ENCODE measurements at places on chromosomes 2 and 18.

DNA sequence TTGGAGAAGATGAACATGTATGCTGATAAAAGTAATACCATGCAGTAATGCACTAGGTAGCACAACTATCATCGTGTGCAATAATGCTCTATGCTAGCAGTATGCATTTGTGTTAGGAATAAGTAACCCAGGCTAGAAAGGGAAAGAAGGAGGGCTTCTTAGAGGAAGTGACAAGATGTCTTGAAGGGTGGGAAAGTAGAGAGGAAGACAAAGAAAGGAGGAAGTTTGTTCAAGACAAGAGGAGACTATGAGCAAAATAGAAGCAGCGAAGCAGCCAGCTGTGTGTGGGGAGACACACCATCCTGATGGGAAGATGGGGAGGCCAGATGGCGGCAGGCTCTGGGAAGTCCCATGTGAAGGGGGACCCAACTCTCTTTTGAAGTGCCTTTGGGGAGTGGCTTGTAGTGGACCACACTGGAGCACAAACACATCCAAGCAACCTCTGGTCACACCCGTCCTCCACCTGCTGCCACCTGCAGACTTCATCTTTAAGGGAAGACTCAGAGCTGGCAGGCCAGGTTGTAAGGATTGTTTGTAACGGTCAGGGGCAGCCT, 39.9 kb upstream of the INHBB start:
- DNase-seq, result no peak

DNA sequence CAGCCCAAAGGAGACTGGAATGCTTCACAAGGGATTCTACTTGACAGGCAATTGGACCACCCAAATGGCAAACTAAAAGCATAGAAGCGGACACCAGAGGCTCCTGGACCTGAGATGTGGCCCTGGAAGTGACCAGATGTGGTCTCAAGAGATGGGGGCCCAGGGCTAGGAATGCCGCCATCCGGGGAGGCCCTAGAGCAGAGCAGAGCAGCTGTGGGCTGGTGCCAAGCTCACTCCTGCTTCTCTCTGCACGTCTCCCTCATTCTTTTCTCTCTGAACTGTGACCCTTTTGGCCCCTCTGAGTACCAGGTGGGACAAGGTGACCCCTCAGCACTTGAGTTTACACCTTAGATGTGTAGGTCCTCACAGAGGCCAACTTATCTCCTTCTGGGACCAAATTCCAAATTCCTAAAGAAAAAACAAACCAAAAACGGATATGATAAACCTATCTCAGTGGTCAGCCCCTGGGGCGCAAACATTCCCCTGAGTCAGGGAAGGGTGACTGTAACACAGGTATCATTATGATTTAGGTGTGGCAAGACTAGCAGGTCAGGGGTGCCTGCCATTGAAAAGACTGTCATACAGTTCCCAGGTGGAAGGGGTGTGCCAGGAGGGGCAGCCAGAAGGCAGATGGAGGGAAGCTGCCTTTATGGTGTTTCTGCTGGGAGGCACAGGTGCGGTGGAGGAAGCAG, 6.5 kb upstream of the IL1R2 start:
- no peak for DNase-seq

DNA sequence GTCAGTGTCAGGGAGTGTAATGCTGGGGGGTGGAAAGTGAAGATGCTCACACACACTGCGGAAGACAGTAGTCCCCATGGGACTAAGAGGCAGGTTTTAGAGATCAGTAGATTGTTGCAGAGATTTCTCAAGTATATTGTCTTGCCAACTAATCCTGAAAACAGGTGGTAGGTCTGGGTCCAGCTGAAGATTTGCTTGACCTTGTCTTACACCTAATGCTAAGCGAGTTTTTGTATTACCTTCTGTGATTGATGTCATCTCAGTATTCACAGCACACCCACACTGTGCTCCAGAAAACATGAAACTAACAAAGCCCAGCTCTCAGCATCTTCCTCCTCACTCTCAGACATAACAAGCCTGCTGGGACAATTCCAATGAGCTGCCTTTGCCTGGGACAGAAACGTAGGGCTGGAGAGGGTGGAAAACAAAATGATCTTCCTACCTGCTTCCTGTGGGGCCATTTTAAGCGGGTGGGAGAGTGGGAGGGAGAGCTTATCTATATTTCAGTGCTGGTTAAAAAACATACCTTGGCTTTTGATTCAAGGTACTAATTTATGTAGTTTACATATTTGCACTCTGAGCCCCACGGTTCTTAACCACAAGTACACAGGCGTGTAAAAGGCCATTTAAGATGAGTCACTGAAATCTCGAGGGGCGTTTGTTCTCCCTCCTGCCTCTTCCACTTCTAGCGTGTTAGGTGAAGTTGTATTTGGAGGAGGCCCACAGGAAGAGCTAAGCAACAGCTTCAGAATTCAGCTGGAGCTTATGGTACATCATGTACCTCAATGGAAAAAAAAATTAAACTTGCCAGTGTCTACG, 23.1 kb upstream of the RBMS1 start:
- DNase-seq, result peak; percentile 64

- no peak for DNase-seq
Measured at GRCh38 chr2:86700690-86701089, 19.4 kb upstream of the RMND5A start.

DNA sequence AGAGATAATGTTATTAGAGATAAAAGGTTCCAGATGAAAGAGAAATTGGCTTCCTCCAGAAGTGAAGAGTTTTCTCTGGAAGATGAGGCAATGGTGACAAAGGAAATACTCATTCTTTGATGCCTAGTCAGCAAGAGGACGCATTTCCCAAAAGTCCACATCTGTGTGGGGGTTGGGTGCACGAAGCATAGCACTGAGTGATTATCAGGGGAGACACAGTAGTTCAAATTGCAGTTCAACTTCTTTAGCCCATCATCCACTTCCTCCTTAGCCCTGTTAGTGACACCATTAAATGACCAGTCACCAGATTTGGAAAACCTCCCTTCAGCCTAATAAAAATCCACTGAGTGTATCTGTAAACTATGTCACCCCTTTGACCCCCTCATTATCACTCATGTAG, 80.9 kb upstream of the PHLPP1 start:
- DNase-seq, result no peak

- DNase-seq, result no peak
Measured at GRCh38 chr2:42961385-42961811, 169.0 kb upstream of the HAAO start.

DNA sequence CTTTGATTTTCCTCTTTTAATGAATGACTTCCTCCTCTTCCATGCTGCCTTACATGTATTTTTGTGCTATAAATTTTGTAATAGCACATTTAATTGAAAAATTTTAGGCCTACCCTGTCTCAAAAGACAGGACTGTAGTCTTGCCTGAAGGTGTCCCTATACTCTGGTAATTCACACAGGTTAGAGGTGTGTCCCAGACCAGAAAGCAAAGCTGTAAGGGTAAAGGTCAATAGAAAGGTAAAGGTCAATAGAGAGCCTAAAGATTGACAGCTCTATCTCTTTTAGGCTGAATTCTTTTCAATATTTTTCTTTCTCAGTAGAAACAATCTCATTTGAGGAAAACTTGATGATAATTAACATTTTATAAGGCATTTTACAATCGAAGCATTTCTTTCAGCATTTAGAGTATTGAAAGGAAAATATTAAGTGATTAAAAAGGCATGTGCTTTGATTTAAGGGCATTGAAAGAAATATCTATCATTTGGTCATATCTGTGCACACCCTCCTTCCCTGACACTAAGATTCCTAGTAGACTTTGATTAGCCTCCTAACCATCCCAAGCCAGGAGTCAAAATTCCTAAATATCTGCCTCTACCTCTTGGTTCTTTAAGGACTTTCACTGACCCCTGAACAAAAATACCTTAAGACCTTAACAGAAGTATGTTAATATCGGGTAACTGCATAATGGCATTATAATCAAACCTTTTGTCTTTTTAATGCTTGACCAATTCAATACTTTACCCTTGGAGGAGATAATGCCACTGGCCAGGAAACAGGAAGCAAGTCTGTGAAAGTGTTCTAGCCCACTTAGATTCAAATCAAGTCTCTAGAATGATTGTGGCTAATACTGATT, 161.8 kb upstream of the DTNA start:
- DNase-seq, result no peak

DNA sequence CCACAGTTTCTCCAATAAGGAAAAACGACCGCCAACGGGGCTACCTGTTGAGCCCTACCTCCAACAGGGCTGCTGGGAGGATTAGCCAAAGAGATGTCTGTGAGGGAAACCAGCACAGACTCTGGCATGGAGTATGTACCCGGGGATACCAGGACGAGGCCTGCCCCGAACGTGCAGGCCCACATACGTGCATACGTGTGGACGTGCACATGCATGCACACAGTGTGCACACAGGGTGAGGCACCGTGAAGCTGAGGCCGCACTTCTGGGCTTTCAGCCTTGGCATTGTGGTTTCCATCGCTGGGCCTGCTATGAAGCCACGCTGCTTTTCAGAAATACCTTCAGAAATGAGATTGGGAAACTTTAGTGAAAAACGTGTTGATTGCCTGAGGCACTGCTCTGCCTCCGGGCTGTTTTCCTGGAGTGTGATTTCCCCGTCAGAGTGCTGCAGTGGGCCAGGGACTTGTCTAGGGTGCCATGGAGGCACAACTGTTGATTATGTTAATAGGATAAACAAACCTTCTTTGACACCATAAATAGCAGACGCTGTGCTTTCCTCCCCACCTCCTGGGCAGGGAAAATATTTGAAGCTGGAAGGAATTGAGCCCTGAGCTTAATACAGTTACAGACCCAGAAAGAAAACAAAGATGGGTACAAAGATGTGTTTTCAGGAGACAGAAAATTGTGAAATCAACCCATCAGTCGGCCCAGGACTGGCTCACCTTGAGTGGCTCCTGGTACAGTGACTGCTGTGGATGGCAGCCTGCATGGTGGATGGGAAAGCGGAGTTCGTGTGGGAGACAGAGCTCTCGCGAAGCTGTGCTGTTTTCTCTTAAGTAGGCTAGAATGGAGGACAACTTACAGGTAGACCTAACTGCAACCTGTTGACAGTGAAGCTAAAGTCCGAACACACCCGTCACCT, 182.3 kb downstream of the FAM210A start:
- DNase-seq, result no peak
